Daoy (cell line): ENCODE measurements at places on chromosomes 1 and 21.

DNA sequence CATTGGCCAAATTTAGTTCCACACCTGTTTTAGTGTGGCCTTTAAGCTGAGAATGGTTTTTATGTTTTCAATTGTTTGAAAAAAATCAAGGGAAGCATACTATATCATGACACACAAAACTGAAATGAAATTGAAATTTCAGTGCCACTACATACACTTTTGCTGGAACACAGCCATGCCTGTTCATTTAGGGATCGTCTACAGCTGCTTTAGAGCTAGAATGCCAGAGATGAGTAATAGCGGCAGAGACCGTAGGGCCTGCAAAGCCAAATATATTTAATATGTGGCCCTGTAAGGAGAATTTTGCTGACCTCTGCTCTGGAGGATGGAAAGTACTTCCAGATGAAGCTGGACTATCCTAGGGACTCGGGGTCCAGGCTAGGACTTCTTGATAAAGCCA is 62.5 kb upstream of the LYST start:
- peak; percentile 26 for DNase-seq

- peak; percentile 50 for DNase-seq
Observed at GRCh38 chr1:145908653-145909052, 1.2 kb downstream of the ITGA10 start.

- DNase-seq, result no peak
Observed at GRCh38 chr1:223695941-223696340, 16.4 kb upstream of the CAPN2 start.

DNA sequence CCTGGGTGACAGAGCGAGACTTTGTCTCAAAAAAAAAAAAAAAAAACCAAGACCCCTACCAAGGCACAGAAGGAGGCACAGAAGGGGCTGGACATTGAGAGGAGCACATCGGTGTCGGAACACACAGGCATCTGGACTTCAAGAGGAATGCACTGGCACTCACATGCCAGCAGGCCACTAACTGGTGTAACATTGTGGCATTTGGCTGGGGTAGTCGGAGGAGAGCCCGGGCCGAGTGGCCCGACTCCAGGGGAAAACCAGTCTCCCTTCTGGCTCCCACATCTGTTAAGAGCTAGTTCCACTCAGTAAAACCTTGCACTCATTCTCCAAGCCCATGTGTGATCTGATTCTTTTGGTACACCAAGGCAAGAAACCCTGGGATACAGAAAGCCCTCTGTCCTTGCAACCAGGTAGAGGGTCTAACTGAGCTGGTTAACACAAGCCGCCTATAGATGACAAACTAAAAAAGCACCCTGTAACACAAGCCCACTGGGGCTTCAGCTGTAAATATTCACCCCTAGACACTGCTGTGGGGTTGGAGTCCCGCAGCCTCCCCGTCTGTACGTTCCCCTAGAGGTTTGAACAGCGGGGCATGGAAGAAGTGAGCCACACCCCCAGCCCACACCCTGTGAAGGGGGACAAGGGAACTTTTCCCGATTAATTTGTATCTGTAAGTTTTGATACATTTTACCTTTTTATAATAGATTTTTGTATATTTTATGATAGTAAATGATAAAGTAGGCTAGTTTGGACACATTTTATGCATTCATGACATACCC is 17.2 kb upstream of the AKIRIN1 start:
- no peak for DNase-seq

- DNase-seq, result no peak
Observed at GRCh38 chr1:229666585-229666984, 40.5 kb downstream of the URB2 start.

- no peak for DNase-seq
Observed at GRCh38 chr1:11649237-11649623, 5.0 kb downstream of the FBXO2 start.

DNA sequence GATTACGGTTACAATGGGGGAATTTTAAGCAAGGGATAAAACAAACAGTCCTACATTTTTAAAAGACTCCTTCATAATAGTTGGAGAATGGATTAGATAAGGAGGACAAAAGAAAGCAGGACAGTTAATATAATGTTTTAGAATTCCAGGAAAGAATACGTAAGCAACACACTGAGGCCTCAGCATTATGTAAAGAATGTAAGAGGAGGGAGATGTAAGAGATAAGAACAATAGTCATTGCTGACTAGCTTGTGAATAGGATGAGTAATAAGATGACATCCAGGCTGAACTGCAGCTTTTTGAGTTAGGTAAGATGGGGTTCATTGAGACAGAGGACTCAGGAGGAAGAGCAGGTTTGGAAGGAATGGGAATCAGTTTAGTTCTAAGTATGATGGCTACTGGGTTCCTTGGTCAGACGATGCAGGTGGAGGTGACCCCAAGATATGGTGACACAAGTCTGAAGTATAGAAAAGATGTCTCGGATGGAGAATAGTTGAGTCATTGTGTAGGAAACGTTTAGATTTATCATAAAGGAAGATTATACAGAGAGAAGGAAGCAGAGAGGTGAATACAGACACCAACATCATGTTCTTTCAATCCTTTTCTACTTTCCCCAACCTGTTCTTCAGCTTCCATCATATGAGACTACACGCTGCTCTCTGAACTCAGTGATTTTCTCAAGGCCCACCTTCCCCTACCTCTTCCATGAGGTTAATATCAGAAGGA is 372.8 kb downstream of the PTBP2 start:
- DNase-seq, result peak; percentile 73

- DNase-seq, result no peak
Observed at GRCh38 chr1:236560213-236560771, 36.5 kb downstream of the LGALS8 start.

- DNase-seq, result peak; percentile 94
Observed at GRCh38 chr1:1360506-1361169, 2.3 kb upstream of the MXRA8 start.

DNA sequence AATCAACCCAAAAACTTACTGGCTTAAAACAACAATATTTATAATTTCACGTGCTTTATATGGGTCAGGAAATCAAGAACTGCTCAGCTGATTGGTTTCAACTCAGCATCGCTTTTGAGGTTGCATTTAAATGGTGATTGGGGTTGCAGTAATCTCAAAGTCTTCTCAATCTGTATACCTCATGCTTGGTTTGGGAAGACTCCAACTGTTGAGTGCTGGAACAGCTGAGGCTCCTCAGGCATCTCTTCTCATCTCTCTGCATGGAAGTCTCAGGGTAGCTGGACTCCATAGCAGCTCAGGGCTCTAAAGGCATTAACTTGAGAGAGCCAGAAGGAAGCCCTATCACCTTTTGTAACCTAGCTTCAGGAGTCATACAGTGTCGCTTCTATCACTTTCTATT is 35.1 kb downstream of the AK5 start:
- DNase-seq, result no peak

GRCh38 chr1:183168308-183168707 is 17.8 kb upstream of the LAMC2 start:
- no peak for DNase-seq

DNA sequence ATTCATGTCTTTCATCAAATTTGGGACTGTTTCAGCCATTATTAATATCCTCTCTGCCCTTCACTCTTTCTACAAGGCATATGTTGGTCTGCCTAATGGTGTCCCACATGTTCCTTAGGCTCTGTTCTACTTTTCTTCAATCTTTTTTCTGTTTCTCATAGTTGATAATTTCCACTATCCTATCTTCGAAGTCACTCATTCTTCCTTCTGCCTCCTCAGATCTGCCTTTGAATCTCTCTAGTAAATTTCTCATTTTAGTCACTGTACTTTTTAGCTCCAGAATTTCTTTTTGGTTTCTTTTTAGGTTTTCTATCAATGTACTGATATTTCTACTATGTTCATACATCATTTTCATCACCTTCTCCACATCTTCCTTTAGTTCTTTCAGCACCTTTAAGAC is 20.0 kb upstream of the NIBAN1 start:
- no peak for DNase-seq

GRCh38 chr1:117240547-117240946 is 29.8 kb upstream of the VTCN1 start:
- no peak for DNase-seq

GRCh38 chr1:48026275-48026674 is 29.1 kb upstream of the TRABD2B start:
- no peak for DNase-seq

DNA sequence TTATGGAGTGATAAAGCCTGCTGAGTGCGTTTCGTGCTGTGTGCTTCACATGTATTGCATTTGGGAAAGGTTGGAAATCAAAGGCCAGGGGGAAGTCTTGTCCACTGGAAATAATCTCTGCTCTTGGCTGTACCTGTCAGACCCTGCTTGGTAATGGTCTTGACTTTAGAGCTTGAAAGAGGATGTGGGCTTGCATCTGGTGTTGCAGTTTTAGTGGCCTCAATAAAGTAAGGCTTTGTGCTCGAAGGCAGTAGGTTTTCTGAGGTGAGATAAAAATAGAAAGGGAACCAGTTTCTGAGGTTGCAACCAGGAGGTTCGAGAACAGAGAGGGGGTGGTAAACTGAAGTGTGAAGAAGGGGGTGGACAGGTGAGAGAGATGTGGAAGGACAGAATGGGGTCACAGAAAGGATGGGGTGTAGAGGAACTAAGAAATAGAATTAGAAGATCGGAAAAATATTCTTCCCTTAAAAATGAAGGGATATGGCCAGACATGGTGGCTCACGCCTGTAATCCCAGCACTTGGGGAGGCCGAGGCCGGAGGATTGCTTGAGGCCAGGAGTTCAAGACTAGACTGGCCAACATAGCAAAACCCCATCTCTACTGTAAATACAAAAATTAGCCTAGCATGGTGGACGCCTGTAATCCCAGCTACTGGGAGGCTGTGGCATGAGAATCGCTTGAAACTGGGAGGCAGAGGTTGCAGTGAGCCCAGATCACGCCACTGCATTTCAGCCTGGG is 1.5 kb downstream of the S100PBP start:
- no peak for DNase-seq

GRCh38 chr1:247115545-247115944 is 11.4 kb upstream of the ZNF669 start:
- DNase-seq, result no peak

GRCh38 chr1:84078108-84078841 is 65.8 kb upstream of the PRKACB start:
- peak; percentile 68 for DNase-seq

- peak; percentile 90 for DNase-seq
Observed at GRCh38 chr1:206470692-206471414, 577 bp downstream of the IKBKE start.

DNA sequence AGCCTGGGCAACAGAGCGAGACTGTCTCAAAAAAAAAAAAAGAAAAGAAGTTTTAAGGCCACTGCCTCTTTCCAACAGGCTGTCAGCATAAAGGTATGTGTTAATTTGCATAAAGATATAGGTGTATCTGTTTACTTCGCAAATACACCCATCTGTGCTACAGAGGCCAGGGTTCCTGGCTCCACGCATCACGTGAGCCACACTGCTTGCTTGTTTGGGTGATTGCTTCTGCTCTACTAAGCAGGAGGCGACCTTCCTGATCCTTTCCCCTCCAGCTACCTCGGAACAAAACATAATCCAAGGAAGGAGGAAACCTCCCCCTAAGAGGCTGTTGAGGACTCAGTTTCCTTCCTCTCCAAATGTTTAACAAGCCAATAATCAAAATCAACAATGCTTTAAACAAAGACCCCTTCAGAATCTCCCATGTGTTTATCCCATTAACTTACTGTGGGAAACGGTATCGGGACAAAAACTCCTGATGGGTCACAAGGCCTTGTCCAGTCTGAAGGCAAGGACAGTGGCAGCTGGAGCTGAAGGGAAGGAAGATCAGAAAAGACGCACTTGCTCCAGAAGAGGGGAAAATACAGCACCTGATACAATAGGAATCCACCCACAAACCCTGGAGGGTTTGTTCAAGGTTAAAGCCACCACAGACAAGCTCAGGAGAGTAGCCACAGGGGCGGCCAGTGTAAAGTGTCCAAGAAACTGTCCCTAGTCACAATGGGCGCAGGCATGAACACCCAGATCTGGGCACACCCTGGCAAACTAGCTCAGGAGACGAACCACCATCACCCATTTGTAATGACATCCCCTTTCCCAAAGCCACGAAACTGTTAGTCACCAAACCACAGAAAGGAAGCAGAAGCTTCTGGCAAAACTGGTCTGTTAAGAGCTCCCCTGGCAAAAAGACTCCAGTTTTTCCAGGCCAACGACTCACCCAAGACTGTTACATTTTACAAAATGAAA is 17.2 kb downstream of the CTNNBIP1 start:
- peak; percentile 90 for DNase-seq

GRCh38 chr1:10873189-10873588 is 76.7 kb upstream of the CASZ1 start:
- DNase-seq, result no peak

DNA sequence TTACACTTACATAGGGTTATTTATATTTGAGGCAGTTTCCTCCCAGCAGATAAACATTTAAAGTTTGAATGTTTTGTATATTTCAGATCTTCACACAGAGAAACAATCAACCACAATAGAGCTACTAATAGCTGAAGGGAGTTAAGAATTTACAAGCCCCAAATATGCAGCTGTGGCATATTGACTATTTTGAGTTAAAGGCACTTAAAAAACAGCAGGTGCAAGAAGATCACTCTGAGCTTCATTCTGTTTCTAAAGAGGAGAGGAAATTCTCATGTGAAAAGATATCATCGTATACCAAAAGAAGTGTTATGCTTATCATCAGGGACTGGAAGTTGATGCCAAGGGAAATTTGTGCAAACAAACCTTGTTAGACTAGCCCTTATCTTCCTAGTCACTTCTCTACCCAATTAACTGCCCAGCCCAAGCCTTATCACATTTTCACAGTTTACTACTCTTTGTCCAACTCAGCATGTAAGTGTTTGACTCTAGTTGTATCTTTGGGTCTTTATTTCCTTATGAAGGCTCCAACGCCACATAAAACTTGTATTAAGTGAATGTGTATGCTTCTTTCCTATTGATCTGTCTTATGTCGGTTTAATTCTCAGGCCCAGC is 66.3 kb upstream of the COG2 start:
- DNase-seq, result no peak

DNA sequence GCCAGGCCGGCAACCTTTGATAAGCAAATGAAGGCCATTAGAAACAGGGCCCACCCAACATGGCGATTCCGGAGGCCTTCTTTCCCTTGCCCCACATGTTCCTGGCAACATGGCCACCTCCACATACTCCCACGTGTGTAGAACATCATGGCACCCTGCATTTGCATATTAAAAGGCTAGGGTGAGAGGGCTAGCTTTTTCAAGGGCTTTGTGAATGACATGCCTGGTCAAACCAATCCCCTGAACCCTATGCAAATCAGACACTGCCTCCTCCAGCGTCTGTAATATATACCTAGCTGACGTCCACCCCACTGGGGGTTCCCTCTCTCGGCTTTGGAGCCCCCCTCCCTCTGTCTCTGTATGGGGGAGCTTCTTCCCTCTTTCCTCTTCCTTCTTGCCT is 1.6 kb downstream of the ADCY10 start:
- DNase-seq, result no peak

GRCh38 chr21:38859852-38860251 is 54.1 kb downstream of the ETS2 start:
- DNase-seq, result no peak

GRCh38 chr21:45250272-45250671 is 37.4 kb downstream of the POFUT2 start:
- no peak for DNase-seq

GRCh38 chr1:183675883-183676585 is 22.9 kb upstream of the APOBEC4 start:
- DNase-seq, result no peak

GRCh38 chr1:237789619-237790018 is 101.1 kb downstream of the ZP4 start:
- peak; percentile 14 for DNase-seq
